Stimulated activated CD4-positive, alpha-beta T cell treated with anti-CD3 and anti-CD28 coated beads, Interleukin-12 subunit alpha, Interleukin-12 subunit beta, amount 100 ng/mL, for 24 hours (primary cell): ENCODE measurements at places on chromosomes 12 and 14.

DNA sequence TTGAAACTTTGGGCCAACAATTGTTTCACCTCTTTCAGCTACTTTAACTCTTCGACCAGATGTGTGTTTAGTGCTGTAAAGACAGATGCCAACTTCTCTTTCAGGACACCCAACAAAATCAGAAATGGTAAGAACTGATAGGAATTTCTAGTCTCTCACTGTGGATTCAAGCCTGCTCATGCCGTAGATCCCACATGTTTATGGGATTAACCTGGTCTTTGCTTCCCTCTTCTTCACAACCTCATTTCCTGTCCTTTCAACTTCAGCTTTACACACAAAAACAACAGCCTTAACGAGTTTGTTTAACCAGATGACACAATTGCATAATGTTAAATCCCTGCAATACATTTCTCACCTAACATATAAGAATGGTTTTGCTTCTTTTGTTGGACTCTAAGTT is 1031.9 kb upstream of the LRFN5 start:
- no peak for DNase-seq

- no peak for DNase-seq
Observed at GRCh38 chr12:78101113-78101876, 270.6 kb downstream of the NAV3 start.

- DNase-seq = no peak
Observed at GRCh38 chr12:58224536-58225105, 283.3 kb downstream of the ATP23 start.

DNA sequence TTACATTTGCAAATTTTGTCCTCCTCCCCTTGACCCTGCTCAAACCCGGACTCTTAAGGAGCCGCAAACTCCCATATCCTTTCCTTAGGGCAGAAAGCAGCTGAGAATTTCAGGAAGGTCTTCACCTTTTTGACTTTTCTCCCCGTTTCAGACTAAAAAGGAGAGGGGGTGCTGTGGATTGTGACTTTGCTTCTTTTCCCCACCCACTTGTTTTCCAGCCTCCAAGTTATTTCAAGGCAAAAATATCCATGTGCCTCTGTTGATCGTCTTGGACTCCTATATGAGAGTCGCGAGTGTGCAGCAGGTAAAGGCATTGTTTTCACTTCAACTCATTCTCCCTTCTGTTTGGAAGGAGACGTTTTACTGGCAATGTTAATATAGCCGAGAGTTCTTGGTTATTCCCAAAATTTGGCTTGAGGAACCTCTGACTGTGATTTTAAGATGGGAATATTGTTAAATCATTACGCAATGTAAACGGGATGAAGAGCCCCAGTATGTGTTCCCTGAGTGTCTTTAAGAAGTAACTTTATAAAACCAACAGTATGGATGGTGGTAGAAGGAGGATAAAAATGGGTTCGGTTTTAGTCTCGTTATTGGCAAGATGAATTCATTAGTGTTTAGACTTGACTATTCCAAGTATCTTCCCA is 663 bp downstream of the LRRK2 start:
- no peak for DNase-seq

DNA sequence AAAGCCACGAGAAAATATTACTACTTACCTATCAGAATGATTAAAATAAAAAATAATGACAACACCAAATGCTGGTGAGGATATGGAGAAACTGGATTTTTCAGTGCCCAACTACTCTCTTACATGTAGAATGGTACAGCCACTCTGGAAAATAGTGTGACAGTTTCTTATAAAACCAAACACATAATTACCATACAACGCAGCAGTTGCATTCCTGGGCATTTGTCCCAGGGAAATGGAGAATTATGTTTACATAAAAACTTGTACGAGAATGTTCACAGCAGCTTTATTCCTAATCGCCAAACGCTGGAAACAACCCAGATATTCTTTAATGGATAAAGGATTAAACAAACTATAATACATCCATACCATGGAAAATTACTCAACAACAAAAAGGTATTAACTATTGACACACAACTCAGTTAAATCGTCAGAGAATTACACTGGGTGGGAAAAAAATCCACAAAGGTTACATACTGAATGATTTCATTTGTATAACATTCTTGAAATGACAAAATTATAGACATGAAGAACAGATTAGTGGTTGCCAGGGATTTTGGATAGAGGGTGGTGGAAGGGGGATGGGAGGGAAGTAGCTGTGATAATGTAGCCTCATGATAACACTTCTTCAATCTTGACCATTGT is 35.4 kb downstream of the TAOK3 start:
- DNase-seq = no peak

DNA sequence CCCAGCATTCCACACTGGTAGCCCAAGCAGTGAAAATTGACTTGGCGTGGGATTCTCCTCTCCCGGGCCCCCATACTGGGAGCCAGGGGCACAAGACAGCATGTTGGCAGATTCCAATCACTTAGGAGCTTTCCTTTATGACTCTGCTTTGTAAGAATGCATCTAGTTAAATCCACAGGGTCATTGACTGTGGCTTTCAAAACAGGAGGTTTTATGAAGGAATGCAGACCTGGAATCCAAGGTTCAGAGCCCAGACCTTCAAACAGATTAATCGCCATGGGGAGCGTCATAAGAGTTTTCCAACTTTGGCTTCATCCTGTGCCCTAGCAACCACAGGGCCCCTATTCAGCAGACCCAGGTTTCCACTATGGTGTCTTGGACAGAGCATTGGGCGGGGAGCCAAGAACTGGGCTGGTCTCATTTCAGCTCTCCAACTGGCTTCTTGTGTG is 76.4 kb upstream of the RMST start:
- no peak for DNase-seq

DNA sequence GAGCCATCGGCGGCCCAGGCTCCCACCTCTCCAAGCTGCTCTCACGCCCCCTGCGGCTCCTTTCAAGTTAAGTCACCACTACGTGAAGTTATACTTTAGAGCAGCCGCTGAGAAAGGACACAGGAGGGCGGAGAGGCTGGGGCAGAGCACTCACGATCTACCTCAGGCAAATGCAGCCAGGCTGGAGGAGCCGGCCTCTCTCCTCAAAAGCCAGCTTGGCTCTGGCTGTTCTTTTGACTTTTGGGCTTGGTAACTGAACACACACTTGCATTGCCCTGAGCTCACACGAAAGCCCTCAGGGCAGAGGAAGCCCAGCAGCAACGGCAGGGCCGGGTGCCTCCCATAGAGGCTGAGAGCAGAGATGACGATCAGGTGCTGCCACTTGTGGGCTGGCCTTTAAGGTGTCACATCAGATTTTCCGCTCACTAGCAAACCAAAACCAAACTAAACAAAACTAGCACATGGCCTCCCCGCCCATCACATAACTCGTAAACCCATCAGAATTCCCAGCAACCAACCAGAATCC is 75.2 kb downstream of the PITPNM2 start:
- DNase-seq = peak; percentile 57

DNA sequence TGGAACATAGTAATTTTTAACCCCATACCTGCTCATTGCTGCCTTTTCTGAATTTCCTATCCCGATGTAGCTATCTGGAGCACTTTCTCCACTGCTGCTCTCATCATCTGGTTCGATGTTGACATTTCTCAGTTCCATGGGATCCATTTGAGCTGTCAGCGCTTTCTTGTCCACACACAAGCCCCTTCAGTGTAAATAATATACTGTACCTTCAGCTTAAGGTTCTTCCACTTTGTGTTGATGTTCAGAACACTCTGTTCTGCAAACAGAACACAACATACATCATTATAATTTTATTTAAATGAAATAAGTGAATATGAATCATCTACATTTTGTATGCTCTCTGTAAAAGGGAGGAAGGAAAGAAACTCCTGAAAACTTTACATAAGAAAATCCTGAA is 32.9 kb downstream of the SLC38A4 start:
- no peak for DNase-seq

DNA sequence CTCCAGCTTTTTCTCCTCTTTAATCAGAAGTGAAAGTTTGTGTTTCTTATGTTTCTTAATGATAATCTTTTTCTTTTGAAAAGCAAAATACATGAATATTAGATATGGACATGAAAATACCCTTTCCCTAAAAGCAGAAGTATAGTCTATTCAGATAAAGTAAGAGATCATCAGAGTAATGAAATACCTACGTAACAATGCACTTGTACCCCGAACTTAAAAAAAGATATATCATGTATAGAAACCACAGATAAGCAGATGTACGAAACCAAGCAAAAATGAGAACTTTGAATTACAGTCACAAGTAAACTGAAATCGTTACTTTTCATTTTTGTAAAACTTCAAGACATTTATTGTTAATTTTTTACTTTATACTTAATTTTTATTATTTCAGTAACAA is 1.5 kb upstream of the GPR65 start:
- no peak for DNase-seq

- DNase-seq = no peak
Observed at GRCh38 chr12:2384029-2384386, 331.2 kb downstream of the CACNA1C start.

DNA sequence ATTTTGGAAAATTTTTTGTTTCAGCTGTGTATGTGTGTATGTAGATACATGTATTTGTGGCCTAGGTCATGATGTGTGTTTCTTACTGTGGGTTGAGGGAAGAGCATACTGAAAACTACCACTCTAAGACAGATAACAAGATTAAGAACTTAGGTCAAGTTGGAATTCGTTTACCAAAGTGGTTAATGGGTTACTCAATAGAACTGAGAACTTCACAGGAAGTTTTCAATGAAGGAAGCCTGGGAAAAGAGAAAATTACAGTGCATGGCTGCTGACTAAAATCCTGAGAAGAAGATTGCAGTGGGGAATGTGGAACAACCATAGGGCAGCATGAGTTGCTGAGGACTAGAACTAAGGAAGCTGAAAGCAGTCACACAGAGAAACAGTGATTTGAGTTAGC is 21.4 kb upstream of the FOXG1 start:
- no peak for DNase-seq

- no peak for DNase-seq
Observed at GRCh38 chr12:29228474-29229157, 79.5 kb downstream of the FAR2 start.

DNA sequence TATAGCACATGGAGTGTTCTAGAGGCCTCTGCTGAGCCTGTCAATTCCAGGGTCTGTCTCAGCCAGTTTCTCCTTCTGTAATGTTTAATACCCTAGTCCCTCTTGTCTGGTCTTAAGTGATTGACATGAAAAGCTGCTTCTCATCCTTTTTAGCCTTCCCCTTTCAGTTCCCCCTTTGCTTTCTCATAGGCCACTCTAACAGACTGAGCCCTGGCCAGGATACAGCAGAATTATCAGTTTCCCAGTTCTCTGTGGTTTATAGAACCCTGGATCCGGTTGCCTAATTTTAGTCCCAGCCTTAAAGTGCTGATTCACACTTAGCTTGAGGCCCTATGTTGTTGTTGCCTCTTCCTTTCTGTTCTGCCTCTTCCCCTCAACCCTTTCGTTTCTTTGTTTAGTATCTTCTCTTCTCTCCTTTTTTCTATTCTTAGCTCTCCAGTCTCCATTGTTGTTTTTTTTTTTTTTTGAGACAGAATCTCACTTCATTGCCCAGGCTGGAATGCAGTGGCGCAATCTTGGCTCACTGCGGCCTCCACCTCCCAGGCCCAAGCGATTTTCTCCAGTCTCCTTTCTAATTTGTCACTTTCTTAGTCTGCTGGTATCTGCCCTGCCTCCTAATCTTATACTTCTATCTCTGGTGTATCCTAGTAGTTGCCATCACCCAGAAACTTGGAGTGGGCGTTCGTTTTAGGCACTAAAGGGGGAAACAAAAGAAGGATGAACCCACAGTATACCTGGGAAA is 2.9 kb upstream of the BIN2 start:
- DNase-seq = no peak
